ENCODE measurements at places on chromosomes 5 and 9. TPM values are rescaled to one million over a fixed set of nuclear protein-coding genes. Genes with fewer than 3 reads are reported as not detected.

Gene STKLD1
- 0.86 TPM for total RNA-seq

- no peak overlapping the region for H3K4me3 ChIP-seq
- H3K4me1 ChIP-seq, result no peaks in the 10 kb centered on the region
- no peak for DNase-seq
- H3K27ac ChIP-seq, result no peak overlapping the region
- no peaks in the 10 kb centered on the region for H3K36me3 ChIP-seq
- no peaks in the 10 kb centered on the region for H3K27me3 ChIP-seq
These were observed 336.1 kb upstream of the SLC30A5 start for GRCh38 chr5:68757626-68758212.

Gene RHOBTB3
- total RNA-seq, result 2.4 TPM

Gene SLC6A18
- not detected for total RNA-seq

DNA sequence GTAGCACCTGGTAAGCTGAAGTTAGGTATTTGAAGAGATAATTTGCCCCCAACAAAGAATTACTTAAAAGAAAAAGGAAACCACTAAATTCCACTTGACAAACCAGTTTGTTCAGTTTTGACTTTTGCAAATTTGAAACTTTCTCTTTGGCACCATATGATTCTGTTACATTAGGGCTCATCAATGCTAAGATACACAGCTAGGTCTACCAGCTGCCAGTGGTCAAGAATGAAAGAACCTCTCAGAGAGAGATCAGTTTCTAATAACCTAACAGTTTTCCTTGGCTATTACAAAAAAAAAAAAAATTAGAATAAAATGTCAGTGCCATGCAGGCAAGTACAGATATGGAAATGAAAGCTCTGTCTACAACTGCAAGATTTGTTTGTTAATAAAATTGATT lies 92.3 kb downstream of the CAAP1 start:
- H3K27ac ChIP-seq, result no peak overlapping the region
- H3K4me1 ChIP-seq, result no peaks in the 10 kb centered on the region
- no peak overlapping the region for H3K4me3 ChIP-seq
- H3K27me3 ChIP-seq, result no peaks in the 10 kb centered on the region
- no peaks in the 10 kb centered on the region for H3K36me3 ChIP-seq

Gene PCDHB4
- total RNA-seq, result not detected

Gene CTXN3
- total RNA-seq, result not detected

- no peak overlapping the region for H3K27ac ChIP-seq
These were observed 92.1 kb upstream of the PHYKPL start for GRCh38 chr5:178324481-178325310.

GRCh38 chr5:147690595-147690994 lies 91.9 kb downstream of the JAKMIP2 start:
- H3K4me3 ChIP-seq, result no peak overlapping the region
- H3K36me3 ChIP-seq, result no peaks in the 10 kb centered on the region
- H3K27me3 ChIP-seq, result no peaks in the 10 kb centered on the region

Gene MACIR
- total RNA-seq, result 2.7 TPM

Gene MED22
- total RNA-seq, result 29.3 TPM

DNA sequence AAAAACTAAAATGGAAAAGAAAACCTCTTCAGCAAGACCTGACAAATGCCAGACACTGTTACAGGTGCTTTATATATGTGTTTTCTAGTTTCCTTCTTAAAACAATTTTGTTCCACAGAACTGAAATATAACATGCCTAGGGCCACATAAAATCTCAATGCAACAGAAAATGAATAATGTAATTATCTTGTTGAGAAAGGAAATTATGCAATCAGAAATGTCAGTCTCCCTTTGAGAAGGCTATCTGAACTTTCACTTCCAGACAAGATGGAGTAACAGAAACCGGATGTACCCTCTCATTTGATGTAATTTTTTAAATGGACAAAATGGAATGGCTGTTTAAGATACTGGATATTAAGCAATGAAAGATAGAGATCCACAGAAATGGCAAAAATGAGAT lies 79.2 kb downstream of the AGTPBP1 start:
- no peak overlapping the region for H3K27ac ChIP-seq
- H3K4me1 ChIP-seq, result no peaks in the 10 kb centered on the region
- H3K4me3 ChIP-seq, result no peak overlapping the region

DNA sequence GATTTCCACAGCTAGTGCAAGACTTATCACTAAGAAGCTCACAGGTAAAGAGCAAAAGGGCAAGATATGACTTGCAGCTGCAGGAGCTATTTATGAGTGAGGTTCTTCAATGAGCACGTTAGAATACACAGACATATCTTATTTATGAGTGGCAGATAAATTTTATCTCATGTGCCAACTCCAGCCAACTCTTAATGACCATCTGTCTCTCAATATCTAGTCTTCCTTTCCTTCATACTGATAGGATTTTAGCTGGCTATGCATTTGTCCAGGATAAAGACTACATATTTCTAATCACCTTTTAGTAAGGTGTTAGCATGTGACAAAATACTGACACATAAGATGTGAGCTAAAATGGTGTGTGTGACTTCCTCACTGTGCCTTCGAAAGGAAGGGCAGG lies 304.5 kb downstream of the TRPM3 start:
- no peaks in the 10 kb centered on the region for H3K4me1 ChIP-seq
- no peak for DNase-seq
- H3K27me3 ChIP-seq, result peaks cover 1% of the 10 kb centered on the region
- no peak overlapping the region for H3K4me3 ChIP-seq

- DNase-seq, result no peak
- no peak overlapping the region for H3K27ac ChIP-seq
- no peaks in the 10 kb centered on the region for H3K36me3 ChIP-seq
- no peaks in the 10 kb centered on the region for H3K4me1 ChIP-seq
These were observed 2.5 kb downstream of the SLC6A18 start for GRCh38 chr5:1227667-1228066.

GRCh38 chr5:180201051-180201987 lies 7.7 kb downstream of the RASGEF1C start:
- H3K27ac ChIP-seq, result no peak overlapping the region
- H3K27me3 ChIP-seq, result no peaks in the 10 kb centered on the region
- H3K4me1 ChIP-seq, result no peaks in the 10 kb centered on the region
- H3K4me3 ChIP-seq, result no peak overlapping the region

Gene NR2F1-AS1
- total RNA-seq, result not detected

DNA sequence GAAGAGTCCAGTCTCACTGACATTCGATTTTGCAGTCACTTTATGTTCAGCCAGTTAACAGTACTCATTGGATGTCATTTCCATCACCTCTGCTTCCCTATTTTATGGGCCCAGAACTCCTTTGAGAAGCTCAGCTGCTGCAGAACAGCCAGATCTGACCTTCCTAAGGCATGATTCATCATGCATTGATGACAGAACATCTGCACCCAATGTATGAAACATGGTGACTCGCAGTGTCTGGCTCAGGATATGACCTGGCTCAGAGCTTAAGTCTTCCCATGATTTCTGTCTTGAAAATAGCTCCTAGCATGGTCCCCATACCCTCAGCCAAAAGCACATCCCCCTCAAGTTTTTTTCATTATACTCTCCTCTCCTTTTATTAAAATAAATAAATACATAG lies 92.6 kb upstream of the TRIM32 start:
- no peaks in the 10 kb centered on the region for H3K4me1 ChIP-seq
- H3K27me3 ChIP-seq, result no peaks in the 10 kb centered on the region
- no peak overlapping the region for H3K4me3 ChIP-seq
- peaks cover 2% of the 10 kb centered on the region for H3K36me3 ChIP-seq

DNA sequence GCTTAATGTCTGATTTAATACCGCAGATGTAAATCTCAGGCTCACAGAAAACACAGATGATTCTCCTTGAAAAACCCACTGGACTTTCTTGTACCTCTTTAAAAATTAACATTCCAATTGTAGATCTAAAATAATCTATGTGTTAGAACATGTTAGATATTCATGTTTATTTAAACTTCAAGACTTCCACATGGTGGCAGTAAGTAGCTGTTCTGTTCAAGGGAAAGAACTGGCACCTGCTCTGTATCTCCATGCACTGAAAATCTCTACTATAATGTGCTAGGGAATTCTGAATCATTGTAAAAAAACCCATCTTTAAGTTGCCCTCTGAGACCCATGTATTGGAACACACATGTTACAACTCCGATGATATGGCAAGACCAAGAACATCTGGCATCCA lies 366.9 kb downstream of the DMRTA1 start:
- no peak for DNase-seq
- H3K4me3 ChIP-seq, result no peak overlapping the region
- no peaks in the 10 kb centered on the region for H3K36me3 ChIP-seq

Gene PCDHGA10
- total RNA-seq, result not detected

- no peak overlapping the region for H3K4me3 ChIP-seq
- H3K27ac ChIP-seq, result no peak overlapping the region
- no peak for DNase-seq
- no peaks in the 10 kb centered on the region for H3K27me3 ChIP-seq
- no peaks in the 10 kb centered on the region for H3K4me1 ChIP-seq
These were observed 340.9 kb downstream of the EFNA5 start for GRCh38 chr5:107329850-107330249.

Gene BARX1
- not detected for total RNA-seq

DNA sequence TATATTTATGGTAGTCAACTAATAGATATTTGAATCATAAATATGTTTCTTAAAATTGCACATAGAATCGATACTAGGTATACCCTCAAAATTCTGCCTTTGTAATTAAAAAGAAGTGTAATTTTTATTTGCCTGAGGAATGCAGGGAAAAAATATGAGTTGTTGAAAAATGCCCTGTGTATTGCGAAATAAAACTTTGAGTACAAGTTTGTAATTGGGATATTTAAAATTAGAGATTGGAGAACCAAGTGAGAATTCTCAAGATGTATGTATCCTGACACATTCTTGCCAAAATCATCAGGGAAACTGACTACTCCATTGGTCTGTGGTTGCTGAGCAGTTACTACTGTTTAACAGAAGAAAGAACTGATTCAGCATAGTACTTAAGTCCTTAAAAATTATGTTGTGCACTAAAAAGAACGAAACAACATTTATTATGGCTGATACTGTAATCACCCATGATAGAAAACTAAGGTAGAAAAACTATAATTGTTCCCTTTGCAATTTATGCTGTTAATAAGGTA lies 36.0 kb downstream of the ST8SIA4 start:
- H3K27ac ChIP-seq, result no peak overlapping the region
- no peak for DNase-seq
- H3K36me3 ChIP-seq, result peaks cover 29% of the 10 kb centered on the region
- H3K27me3 ChIP-seq, result no peaks in the 10 kb centered on the region

DNA sequence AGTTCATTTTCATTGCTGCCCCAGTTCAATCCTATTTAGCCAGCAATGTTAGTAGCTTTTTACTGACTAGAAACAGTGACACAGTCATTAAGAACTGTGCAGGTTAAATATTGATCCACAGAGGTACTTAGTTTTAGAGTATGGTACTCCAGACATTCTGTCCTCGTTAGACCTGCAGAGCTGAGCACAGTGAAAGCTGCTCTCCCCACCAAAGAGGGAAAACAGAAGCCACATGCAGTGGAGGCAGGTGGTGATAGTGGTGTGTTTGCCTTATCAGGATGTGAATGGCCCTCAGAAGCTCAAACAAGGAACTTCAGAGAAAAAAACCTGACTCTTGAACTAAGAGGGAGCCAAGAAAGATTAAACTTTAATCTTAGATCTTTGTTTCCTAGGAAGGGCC lies 75.5 kb downstream of the UNC13B start:
- H3K27me3 ChIP-seq, result no peaks in the 10 kb centered on the region
- H3K27ac ChIP-seq, result no peak overlapping the region

Gene SPAG8
- total RNA-seq, result 0.99 TPM

DNA sequence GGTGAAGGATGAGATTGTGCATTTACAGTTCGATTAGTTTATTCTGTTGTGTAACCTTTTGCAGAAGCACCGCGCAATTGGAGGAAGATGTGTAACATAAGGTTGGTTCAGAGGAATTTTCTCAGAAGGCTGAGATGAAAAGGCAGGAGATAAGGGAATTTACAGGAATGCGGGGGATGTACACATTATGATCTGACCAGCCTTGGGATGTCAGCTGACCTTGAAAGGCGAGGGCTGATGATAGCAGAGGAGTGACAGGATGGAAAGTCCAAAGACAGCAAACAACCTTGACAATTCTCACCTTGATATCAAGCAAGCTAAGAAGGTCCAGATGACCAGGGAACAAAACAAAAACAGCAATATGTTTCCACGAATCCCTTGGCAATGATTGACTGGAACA lies 88.8 kb downstream of the OTULIN start:
- peaks cover 78% of the 10 kb centered on the region for H3K36me3 ChIP-seq
- H3K4me1 ChIP-seq, result no peaks in the 10 kb centered on the region
- H3K27ac ChIP-seq, result no peak overlapping the region
- no peak overlapping the region for H3K4me3 ChIP-seq
- no peaks in the 10 kb centered on the region for H3K27me3 ChIP-seq
- no peak for DNase-seq

DNA sequence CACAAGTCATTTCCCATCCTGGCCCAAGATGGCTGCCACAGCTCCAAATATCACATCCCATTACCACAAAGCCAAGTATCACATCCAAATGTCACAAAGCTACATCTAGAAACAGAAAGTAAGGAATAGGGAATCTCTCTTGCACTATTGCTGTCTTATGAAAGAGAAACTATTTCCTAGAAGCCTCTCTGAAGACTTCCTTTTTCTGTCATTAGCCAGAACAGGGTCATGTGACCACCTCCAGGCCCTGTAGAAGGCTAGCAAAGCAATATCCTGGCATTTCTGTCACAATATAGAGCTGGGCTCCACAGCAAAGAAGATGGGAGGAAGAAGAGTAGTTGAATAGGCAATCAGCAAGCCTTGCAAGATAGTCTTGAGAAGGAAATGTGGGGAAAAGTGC lies 99.2 kb downstream of the SH3TC2 start:
- H3K27ac ChIP-seq, result no peak overlapping the region
- no peaks in the 10 kb centered on the region for H3K4me1 ChIP-seq
- H3K27me3 ChIP-seq, result no peaks in the 10 kb centered on the region
- no peaks in the 10 kb centered on the region for H3K36me3 ChIP-seq

DNA sequence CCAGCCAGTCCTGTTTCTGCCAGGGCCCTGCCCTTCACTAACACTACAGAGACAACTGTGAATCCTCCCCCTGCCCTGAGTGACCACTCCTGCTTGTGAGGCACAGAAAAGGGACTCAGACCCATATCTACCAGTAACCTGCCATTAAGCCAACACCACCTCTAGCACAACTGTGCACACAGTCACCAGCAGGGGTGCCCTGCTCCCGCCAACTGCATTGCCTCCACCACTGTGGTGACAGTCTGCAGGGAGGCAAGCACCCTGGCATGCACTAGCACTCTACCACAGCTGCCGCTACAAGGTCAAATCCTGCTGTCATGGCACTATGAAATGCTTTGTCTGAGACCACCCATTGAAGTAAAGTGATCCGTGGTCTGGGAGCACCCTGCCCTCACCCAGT lies 1028.5 kb upstream of the CDH9 start:
- H3K36me3 ChIP-seq, result no peaks in the 10 kb centered on the region
- H3K4me3 ChIP-seq, result no peak overlapping the region
- H3K4me1 ChIP-seq, result no peaks in the 10 kb centered on the region
- no peak for DNase-seq
- H3K27ac ChIP-seq, result no peak overlapping the region

DNA sequence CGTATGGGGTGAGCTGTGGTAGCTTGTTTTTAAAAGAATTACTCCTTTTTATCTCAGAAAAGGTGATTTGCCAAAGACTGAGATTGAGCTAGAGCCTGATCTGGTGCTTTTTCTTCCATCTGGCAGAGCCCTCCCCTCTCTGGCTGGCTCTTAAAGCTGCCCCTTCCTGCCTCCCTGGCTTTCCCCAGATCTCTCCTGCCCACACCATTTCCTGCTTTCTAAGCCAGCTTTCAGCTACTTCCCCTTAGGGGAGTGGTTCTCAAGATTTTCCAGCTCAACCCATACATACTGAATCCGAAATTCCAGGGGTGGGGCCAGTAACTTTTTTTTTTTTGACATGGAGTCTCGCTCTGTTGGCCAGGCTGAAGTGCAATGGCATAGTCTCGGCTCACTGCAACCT lies 4.8 kb upstream of the ACOT12 start:
- H3K27ac ChIP-seq, result no peak overlapping the region
- DNase-seq, result no peak
- H3K4me1 ChIP-seq, result no peaks in the 10 kb centered on the region

All from CD4-positive, CD25-positive, alpha-beta regulatory T cell (primary cell).